LNCaP clone FGC (cell line): ENCODE measurements at places on chromosomes 7 and 10.

GRCh38 chr7:144784943-144785342 is 50.9 kb downstream of the TPK1 start:
- DNase-seq = no peak

GRCh38 chr10:48554656-48555055 is 50.2 kb downstream of the ARHGAP22 start:
- DNase-seq = no peak

DNA sequence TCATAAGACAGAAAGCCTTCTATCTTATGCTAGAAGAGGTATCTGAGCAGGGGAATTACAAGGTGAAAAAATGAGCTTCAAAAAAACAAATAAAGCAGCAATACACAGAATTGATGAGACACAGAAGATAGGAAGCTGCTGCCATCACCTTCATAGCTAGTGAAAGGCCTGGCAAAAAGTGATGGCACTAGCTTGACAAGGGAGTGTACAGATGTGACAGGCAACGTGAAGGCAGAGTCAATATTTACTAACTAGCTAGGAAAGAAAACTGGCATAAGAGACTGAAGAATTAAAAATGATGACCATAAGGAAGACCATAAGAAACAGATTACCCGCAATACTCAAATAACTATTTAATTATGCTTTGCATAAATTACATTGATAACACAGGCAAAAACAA is 9.4 kb downstream of the GPR22 start:
- peak; percentile 14 for DNase-seq

GRCh38 chr10:26681076-26681475 is 16.4 kb upstream of the PDSS1 start:
- no peak for DNase-seq

- no peak for DNase-seq
Measured at GRCh38 chr7:69751026-69751425, 152.8 kb downstream of the AUTS2 start.

DNA sequence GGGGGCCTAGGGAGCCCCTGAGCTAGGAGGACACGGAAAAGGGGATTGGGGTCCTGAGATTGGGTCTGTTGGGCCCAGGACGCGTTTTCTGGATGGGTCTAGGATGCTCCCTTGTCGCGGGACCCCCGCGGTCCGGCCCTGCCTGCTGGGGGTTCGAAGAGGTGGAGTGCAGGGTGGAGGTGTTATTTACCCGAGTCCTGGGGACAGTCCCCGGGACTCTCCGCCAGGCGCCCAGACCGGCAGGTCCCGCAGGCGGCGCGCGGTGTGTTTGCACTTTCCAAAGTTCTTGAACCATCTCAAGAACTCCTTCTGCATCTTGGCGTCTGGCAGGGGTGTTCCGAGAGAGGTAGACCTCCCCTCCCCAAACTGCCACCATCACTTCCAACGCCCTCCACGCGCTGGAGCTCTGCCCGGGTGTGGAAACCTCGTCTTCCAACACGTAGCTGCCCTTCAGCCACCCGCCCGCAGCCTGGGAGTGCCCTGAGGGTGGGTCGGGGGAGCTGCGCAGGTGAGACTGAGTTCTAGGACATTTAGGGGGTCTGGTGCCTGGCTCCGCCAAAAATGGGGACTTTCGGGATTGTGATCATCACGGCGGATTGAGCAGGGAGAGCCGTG is 569 bp downstream of the CAV1 start:
- no peak for DNase-seq

- peak; percentile 36 for DNase-seq
Measured at GRCh38 chr7:31192986-31193385, 140.9 kb downstream of the ADCYAP1R1 start.

GRCh38 chr10:28429573-28430216 is 103.2 kb upstream of the WAC start:
- no peak for DNase-seq

DNA sequence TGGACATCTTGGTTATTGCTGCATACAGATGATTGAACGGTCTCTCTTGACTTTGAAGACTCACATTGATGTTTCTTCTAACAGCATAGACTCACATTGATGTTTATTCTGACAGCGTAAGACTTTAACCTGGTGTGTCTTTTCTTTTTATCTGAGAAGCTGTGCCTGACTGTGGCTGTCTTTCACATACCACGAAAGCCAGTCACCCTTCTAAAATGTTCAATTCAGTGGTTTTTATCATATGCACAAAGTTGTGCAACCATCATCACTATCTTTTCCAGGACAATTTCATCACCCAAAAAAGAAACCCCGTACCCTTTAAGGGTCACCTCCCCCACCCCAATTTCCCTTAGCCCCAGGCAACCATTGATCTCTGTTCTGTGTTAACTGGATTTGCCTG is 24.7 kb downstream of the CELF2 start:
- DNase-seq = no peak

GRCh38 chr10:132671228-132672154 is 114.5 kb downstream of the NKX6-2 start:
- DNase-seq = no peak

- no peak for DNase-seq
Measured at GRCh38 chr10:15960277-15960676, 100.0 kb upstream of the MINDY3 start.

DNA sequence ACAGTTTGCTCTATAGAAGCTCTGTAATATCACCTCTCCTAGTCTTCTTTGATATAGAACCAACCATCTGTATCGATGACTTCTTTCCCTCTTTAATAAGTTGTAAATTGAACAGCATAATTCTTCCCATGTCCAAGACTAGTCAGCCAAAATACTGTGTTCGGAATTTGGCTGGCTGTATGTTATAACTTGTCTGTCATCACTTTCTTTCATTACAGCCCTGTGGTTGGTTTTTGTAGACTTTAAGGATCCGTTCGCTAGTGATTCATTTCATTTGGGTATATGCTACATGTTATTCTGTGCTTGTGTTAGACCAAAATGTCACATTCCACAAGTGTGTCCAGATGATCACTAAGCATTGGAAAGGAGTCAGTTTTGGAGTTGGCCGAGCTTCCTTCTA is 155.4 kb upstream of the ITGB1 start:
- DNase-seq = no peak

GRCh38 chr10:86918022-86918471 is 39.4 kb downstream of the MMRN2 start:
- DNase-seq = no peak

GRCh38 chr10:61821153-61821552 is 80.3 kb upstream of the ARID5B start:
- DNase-seq = no peak

DNA sequence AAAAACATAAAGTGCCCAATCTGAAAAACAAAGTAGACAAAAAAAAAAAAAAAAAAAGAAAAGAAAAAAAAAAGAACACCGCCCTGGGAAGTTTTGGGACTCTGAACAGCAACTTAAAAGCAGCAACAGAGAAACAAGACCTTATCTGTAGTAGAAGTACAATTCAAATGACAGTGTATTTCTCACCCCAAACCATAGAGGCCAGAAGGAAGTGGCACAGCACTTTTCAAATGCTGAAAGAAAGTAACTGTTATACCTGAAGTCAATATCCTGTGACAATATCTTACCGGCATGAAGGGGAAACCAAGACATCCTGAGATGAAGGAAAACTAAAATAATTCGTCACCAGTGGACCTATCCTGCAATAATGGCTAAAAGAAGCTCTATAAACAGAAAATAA is 112.1 kb downstream of the DNAJC1 start:
- no peak for DNase-seq

- no peak for DNase-seq
Measured at GRCh38 chr7:107999779-108000560, 3.0 kb downstream of the LAMB1 start.

- no peak for DNase-seq
Measured at GRCh38 chr10:77415313-77415960, 222.2 kb downstream of the KCNMA1 start.

- no peak for DNase-seq
Measured at GRCh38 chr10:96281444-96282029, 10.2 kb upstream of the BLNK start.

- DNase-seq = no peak
Measured at GRCh38 chr10:124231168-124232155, 138.1 kb upstream of the CHST15 start.

DNA sequence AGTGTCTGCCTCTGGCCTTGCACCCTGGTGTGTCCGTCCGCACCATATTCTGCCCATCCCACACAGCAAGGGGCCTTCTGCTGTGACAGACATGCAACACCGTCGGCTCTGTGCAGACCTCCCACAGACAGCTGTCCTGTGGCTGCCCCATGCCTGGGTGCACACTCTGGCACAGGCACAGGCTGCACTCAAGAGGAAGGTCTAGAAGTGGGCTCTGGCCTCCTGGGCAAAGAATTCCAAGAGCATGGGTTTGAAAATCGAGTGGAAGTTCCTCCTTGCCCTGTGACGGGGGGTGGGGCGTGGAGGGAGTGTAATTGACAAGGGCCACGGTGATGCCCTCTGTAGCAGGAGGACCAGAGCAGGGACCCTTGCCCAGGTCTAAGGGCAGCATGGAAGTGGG is 4.3 kb upstream of the LOXL4 start:
- no peak for DNase-seq

DNA sequence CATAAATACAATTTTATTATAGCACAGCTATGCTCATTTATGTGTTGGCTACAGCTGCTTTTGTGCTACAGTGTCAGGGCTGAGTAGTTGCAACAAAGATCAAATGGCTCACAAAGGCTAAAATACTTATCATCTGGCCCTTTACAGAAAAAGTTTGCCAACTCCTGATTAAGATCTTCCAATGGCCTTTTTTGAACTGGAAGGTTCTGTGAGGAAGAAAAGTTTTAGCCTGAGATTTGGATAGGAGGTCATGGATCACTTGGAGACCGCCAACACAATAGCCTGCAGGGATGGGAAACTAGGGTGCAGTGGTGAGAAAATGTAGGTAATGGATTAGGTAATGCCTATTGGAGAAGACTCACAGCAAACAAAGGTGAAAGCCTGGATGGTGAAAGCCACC is 169.8 kb downstream of the NOC3L start:
- no peak for DNase-seq

- DNase-seq = no peak
Measured at GRCh38 chr7:94294471-94295131, 100.1 kb upstream of the COL1A2 start.

- DNase-seq = no peak
Measured at GRCh38 chr10:110360857-110361474, 56.2 kb upstream of the SMNDC1 start.

GRCh38 chr10:3167611-3168330 is 4.8 kb downstream of the PITRM1 start:
- DNase-seq = no peak

- DNase-seq = peak; percentile 83
Measured at GRCh38 chr10:129689671-129690071, 222.6 kb downstream of the MGMT start.
